Hepatocyte (in vitro differentiated cells): ENCODE measurements at places on chromosomes 2 and 18. TPM values are rescaled to one million over a fixed set of nuclear protein-coding genes. Genes with fewer than 3 reads are reported as not detected.

EFEMP1 gene
- polyA plus RNA-seq = 63.4 and 67.9 TPM in 2 replicates

ODC1 gene
- polyA plus RNA-seq = 92.0 and 92.8 TPM in 2 replicates

ZNF514 gene
- 4.2 and 9.3 TPM in 2 replicates for polyA plus RNA-seq

SLC16A14 gene
- 0.79 and 1.3 TPM in 2 replicates for polyA plus RNA-seq

KIAA2012 gene
- polyA plus RNA-seq = 0.05 TPM in 1 of 2 replicates, not detected in the other

CYP27C1 gene
- polyA plus RNA-seq = 1.3 and 1.4 TPM in 2 replicates
